ENCODE measurements at places on chromosomes 3 and 15.

DNA sequence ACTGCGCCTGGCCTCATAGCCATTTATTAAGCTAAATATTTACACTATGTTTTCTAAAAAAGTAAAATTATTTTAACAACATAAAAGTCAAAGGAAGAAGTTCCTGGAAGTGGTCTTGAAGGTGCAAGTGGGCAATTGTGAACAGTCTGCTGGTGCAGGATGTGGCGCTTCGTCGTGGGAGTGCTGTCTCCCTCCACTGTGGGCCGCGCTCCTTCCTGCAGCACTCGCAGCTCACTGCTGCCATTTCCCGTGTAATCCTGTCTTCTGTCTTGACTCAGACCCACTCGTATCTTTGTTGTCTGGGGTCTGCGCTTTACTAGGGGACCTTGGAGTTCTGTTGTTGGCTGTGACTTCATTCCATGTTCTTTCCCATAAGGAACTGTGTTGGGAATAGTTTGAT, 56.3 kb downstream of the APBA2 start:
- DNase-seq = peak; percentile 54

DNA sequence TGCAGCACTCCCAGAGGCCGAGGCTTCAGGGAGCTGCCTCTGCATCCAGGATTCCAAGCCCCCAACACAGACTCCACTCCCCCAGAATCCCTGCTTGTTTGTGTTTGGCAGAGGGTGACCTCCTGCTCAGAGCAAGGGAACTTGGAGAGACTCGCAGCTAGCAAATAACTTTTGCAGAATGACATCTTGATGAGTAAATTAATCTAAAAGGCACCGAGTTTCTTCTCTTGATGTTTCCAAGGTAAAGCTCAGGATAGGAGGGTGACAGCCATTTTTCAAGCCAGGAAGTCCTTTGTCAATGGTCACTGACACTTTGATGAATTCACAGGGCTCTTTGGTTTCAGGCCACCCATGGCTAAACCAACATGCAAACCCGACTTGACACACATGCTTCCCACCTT, 523.0 kb downstream of the NTRK3 start:
- DNase-seq = no peak

DNA sequence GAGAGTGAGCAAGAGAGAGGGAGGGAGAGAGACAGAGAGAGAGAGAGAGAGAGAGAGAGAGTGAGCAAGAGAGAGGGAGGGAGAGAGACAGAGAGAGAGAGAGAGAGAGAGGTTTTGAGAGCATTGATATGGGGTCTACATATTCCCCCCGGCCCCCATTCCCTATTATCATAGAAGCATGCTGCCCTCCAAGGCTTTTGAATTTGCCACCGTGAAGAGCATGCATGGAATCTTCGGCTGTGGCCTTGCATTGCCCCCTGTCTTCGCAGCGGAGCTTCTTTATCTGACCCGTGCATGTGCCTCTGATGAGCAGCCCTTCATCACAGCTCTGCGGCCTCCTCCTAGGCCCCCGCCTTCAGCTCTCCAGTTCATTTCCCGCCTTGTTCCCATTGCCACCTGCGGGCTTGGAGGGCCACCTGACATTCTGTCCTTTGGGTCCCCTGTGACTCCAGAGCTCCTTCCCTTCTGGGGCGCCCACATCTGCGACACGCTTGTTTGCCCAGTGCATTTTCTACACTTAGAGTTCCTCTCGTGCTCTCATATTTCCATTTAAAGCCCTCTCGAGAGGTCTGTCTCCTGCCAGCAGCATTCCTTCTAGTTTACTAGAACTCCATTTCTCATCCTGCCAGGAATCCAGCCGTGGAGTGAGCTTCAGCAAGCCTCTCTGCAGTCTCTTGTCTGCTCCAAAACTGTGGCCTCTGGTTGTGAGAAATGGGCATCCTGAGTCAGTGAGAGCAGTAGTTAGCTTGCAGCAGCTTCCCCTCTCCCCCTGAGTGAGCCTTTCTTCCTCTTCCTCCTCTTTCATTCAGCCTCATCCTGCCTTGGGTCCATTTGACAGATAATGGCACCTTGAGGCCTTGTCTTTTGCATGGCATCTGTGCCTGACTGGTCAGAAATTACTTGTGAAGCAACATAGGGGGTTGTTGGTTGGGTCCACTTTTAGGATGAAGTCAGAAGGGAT, 25.3 kb downstream of the LPP start:
- no peak for DNase-seq

GRCh38 chr15:74211656-74212055, 9.1 kb upstream of the STRA6 start:
- no peak for DNase-seq

DNA sequence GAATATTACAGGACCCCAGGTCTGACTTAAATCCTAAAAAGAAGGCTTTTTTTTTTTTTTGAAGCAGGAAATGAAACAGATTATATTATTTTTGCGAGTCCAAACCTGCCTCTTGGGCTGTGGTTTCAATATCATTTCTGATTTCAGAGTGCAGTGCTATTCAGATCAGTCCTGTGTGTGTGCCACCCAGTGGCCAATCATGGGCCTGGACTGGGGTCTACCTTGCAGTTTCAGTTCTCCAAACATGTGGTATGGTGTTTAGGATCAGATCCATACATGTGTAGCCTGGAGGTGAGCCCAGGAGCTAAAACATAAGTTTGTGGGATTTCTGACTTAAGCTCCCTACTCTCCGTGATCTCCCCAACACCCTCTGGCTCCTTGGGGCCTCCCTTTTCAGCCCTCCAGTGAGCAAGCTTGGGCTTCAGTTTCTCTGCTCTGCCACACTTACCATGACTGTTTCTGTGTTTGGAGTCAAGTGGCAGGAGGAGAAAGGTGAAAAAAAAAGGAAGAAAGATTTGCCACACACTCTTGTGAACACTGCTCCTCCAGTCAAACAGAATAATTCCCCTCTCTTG, 12.1 kb upstream of the THSD4 start:
- DNase-seq = no peak
